NCI-H2081 treated with DMSO at 0.1 percent for 48 hours (cell line): ENCODE measurements at places on chromosomes 7 and 10.

- DNase-seq, result no peak
Measured at GRCh38 chr7:114109721-114110120, 190.9 kb upstream of the PPP1R3A start.

DNA sequence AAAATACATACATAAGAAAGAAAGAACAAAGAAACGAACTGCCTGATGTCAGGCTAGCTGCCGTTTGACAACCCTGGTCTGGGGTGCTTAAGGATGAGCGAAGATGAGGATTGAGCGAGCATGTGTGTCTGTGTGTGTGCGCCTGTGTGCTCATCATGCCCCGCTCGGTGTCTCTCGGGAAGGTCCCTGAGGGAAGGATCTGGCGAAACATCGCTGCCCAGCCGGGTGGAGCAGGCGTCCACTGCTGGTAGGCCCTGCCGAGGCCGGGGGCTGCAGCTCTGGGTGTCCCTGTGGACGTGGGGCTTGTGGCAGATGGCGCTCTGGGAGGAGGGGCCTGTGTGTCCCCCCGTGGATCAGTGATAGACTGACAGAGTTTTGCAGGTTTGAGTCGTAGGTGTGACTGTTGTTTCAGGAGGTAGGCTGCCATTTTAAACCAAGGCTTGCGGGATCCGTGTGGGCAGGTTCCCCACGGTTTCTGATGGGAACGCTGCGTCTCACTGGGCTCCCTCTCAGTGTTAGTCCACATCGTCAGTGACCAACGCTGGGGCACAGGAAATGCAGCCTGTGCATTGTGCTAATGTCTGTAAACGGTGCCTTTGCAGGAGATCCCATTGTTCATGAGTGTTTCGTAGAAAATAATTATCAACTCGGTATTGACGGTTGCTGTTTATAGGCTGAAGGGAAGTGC, 5.9 kb upstream of the SUN1 start:
- no peak for DNase-seq

- DNase-seq, result no peak
Measured at GRCh38 chr7:78677391-78677790, 776.1 kb downstream of the MAGI2 start.

DNA sequence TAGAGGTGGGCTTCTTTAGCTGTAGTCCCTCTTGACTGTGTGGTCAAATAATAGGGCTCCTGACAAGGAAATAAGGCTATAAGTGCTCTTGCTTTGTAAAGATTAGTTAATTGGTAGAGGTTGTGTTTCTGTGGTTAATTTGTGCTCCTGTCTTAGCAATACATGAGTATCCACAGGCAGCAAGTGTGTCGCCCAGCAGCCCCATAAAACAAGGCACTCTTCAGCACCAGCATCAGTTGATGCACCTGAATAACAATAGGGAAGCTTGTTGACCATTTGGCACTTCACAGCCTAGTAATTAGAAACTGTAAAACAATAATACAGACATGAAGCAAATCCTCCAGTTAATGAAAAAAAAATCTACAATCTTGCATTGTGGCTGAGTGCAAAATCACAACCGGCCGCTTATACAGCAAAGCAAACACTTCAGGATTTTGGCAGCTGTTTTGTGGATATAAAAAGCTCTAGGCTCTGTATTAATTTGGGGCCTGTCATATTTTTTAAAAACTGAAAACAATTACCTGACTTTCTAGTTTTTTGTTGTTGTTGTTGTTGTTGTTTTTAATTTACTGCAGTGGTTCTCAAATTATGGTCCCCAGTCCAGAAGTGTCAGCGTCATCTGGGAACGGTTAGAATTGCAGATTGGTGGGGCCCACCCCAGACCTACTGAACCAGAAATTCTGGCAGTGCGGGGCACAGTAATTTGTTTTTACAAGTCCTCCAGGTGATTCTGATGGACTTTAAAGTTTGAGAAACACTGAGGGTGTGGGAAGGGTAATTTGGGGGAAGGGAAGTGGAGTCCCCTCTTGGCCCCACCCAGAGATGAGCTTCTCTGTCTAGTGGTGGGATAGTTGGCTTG, 56.8 kb downstream of the AUTS2 start:
- DNase-seq, result peak; percentile 38

DNA sequence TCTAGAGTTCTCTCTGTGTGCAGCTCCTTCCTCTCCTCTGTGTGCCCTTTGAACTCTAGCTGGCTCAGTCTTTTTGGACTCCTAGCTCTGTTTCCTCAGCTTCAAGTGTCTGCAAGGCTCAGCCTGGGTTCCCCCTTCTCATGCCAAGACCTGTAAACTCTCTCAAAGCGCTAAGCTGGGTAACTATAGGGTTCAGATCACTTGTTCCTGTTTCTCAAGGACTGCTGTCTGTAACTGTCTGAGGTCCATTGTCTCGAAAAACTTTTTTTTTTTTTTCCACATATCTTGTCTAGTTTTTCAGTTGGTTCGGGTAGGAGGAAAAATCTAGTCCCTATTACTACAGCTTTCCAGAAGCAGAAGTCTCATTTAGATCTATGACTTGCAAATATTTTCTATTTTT, 46.6 kb upstream of the PPP1R17 start:
- no peak for DNase-seq

GRCh38 chr10:36739884-36740445, 385.4 kb upstream of the ANKRD30A start:
- no peak for DNase-seq

DNA sequence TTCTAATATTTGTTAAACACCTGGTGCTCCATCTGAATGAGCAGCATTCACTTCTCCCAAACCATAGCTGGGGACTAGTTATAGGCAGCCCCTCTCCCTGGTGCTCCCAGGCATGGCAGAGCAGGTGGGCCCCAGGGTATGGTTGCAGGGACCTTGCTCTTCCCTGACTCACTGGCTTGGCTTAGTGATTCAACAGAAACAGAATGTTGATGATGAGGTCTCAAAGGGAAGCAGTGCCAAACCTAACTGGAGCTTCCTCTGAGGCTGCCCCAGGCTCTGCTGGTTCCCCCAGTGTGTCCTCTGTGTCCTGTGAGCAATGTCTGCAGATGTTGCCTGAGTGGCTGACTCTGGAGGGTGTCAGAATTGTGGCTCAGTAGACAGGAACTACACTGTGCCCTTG, 3.7 kb downstream of the GPR26 start:
- DNase-seq, result no peak

DNA sequence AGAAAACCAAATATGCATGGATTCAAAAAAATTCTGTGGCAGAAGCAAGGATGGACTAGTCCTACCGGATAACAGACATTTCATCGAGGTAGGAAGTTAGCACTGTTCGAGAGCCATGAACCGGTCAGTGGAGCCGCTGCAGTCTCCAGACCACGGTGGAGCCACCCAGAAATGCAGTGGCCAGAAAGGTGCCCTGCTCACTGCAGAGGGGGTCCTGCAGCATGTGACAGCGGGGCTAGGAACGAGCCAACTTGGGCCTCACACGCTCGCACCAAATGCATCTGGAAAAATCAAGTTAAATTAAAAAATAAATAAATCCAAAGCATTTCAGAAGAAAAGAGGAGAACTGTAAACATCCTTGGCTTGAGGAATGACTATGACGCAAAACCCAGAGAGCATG, 13.1 kb upstream of the CFAP46 start:
- no peak for DNase-seq

- no peak for DNase-seq
Measured at GRCh38 chr7:158645842-158646241, 58.2 kb upstream of the PTPRN2 start.

GRCh38 chr7:50393547-50394252, 56.5 kb downstream of the FIGNL1 start:
- DNase-seq, result no peak

DNA sequence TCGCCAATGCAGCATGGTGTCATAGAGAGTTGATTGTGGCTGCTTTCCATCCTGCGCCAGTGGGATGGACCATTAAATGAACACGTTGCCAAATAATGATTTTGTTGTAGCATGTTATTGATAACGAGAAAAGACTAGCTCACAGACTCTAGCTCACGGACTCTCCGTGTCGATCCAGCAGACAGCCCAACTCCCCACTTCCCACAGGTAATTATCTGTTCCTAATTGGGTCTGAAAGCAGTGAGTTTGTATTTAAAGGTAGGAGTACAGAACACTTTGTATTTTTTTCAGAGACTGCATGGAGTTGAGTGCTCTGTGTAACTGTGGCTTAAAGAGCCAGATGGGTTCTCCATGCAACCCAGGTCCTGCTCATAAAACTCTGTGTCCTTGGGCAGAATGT, 1250.5 kb downstream of the TYW1 start:
- DNase-seq, result no peak

DNA sequence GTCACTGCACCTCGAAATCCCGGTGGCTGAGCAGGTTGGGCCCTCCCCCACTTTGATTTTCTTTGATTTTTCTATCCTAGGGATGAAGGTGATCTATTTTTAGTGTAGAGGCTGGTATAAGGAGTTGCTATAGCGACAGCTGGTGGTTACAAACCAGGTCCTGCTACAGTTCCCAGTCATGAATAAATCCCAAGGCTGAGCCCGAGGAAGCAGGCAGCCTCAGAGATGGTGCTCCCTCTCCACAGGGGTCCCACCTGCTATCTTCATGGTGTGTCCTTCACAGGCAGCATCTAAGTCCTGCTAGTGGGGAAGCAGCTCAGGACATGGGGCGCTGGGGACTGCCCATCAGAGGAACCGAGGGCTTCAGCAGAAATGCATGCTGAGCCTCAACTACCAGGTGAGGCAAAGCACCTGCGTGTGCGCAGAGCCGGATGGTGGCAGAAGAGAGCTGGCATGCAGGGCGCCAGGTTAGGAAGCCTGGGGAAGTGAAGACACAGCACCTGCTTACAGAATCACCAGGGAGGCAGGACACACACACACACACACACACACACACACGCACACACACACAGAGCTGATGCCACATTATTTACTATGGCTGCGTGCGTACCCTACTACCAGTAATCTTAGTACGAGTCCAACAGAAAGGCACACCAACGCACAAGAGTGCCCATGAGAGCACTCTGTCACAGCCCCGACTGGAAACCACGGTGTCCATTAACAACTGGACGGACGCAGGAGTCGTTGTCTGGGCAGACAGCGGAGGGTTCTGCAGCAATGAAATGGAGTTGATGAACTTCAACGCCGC, 150.9 kb downstream of the PRKAG2 start:
- peak; percentile 34 for DNase-seq

DNA sequence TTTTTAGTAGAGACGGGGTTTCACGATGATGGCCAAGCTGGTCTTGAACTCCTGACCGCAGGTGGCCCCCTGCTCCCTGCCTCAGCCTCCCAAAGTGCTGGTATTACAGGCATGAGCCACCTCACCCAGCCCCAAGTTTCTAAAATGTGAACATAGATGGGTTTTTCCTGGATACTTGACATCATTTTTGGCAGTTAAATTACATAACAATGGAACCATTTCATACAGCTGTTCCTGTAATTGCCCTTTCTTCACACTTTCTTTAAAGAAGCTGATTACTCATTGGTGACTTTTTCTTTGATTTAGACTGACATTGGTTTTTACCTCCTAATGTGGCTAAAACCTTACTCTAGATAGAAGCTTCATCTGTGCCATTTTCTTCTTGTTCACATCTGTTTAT, 5.9 kb downstream of the ZKSCAN1 start:
- DNase-seq, result no peak

GRCh38 chr7:142720172-142720773, 29.0 kb upstream of the PRSS1 start:
- DNase-seq, result no peak

DNA sequence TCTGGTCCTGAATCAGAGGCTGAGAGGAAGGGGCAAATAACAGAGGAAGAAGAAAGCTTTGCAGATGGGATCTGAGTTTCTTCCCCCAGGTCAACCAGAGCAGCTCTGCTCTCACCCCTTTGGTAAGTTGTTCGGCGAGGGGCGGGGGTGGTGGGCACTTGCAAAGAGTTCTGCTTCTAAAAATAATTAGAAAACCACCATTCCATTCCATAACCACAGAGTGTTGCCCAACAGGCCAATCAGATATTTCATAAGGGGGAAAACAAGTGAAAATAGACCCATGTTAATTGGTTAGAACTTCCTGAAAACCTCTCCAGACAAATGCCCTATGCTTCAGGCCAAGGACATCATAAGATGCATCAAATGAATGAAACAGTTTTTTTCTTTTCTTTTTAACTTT, 43.6 kb upstream of the R3HCC1L start:
- no peak for DNase-seq

DNA sequence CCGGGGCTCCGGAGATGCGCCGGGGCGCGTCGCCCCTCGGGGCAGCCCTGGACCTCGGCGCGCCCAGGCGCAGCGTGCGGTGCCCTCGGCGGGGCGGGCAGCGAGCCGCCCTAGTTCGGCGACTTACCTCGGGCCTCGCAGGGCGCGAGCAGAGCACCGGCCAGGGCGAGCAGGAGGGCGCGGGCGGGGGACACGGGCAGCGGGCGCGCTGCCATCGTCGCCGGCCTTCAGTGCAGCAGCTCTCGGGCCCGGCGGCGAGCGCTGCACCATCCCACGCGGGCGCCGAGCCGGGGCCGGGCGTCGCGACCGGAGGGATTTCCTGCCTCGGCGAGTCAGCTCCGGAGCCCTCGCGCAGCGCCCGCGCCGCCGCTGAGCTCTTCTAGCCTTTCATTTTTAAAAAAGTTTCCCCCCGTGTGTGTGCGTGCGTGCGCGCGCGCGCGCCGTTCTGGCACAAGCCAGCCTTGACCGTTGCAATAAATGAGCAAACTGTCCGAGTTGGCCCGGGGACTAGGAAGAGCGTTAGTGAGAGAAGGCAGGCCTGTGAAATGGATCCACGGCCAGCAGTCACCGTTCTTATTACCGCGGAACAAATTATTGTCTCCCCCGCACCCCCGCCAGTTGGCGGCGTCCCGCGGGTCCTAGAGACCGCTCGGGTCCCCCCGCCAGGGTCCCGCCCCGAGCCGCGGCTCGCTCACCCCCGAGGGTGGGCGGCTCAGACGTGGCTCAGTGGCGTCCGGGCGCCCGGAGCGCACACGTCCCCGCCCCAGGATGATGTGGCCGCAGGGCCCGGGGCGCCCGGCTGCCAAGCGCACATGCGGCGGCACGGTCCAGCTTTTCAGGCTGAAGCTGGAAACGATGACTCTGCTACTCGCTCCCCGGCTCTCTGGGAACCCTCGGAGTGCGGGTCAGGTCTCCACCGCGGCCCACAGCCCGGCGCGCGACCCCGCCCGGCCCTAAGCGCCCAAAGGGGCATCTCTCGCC, at the start of gene ADAM12:
Gene ADAM12, minus strand, starts transcription at position 547 of the 981 bp plus-strand sequence. Its CDS starts 332 bp downstream, at position 215.
- no peak for DNase-seq
